ENCODE measurements at places on chromosomes 5 and 9. TPM values are rescaled to one million over a fixed set of nuclear protein-coding genes. Genes with fewer than 3 reads are reported as not detected.

Gene LHFPL2
- 2.2 TPM for total RNA-seq

Gene BTNL8
- not detected for total RNA-seq

Gene MARCHF11
- total RNA-seq: not detected

Gene MRPL41
- total RNA-seq: 48.6 TPM

Gene GDF9
- 0.26 TPM for total RNA-seq

DNA sequence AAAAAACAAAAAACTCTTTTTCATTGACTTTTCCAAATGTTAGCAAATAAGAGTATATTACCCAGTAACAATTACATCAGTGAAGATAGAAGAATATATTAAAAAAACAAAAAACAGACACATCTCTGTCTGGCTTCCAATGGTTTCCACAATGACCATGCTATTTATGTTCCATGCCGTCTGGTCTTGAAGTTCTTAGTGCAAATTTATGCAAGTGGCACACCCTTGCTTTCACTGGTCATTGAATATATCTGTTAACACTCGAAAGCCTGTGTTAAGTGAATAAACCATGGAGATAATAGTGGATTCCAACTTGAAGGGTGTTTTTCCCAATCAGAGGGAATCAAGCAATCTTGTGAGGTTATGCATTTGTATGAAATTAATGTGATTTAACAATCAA, 291.9 kb downstream of the KCTD16 start:
- no peak overlapping the region for H3K4me3 ChIP-seq
- no peaks in the 10 kb centered on the region for H3K27me3 ChIP-seq

DNA sequence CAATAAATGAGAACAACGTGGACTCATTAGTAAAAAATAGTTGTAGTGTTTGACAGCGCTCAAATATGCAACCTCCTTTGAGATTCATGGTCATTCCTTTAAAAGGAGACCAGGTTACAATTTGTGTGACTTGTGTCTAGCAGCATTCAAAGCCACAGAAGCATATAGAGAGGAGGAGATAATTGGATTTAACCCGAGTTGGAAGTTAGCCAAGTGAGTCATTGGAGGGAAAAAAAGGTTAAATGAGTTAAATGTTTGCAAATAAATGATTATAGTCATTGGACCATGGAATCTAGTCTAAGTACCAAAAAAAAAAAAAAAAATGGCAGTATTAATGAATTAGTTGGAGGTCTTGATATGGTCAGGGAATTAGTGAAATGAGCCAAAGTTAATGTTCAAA, 90.9 kb downstream of the ITGA1 start:
- H3K27me3 ChIP-seq: no peaks in the 10 kb centered on the region
- DNase-seq: no peak

DNA sequence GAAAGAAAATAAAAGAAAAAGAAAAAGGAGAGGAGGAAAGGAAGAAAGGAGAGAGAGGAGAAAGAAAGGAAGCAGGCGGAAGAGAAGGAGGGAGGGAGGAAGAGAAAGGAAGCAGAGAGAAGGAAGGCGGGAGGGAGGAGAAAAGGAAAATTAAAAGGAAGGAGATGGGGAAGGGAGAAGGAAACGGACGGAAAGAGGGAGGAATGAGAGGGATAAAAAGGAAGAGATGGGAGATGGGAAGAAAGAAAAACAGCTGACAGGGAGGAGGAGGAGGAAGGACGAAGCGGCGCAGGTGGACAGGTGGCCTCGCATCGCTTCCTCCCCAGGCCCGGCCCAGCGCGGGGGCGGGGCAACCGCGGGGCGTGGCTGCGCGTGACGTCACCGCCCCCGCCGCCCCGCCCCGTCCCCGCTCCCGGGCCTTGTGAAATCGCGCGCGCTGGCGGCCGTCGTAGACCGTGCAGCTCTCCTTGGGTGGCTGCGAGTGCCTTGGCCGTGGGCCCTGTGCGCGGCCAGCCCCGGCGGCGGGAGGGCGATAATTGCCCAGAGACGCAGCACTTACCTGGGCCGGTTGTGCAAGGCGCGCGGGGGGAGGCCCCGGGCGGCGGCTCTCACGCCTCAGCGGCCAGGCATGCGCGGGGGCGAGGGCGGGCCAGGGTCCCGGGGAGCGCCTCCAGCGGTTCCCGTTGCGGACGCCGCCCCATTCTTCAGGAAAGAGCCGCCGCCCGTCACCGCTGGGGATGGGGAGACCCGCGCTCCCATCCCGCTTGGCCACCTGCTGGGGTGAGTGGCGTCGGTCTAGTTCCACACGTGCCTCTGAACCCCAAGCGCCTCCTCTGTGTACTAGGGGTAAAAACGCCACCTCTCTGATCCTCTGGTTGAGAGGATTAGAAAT, 49.6 kb upstream of the FOXE1 start:
- peak; percentile 12 for DNase-seq
- peaks cover 47% of the 10 kb centered on the region for H3K27me3 ChIP-seq
- no peaks in the 10 kb centered on the region for H3K36me3 ChIP-seq
- peak overlapping the region; percentile 46 for H3K27ac ChIP-seq
- H3K4me1 ChIP-seq: peaks cover 33% of the 10 kb centered on the region

DNA sequence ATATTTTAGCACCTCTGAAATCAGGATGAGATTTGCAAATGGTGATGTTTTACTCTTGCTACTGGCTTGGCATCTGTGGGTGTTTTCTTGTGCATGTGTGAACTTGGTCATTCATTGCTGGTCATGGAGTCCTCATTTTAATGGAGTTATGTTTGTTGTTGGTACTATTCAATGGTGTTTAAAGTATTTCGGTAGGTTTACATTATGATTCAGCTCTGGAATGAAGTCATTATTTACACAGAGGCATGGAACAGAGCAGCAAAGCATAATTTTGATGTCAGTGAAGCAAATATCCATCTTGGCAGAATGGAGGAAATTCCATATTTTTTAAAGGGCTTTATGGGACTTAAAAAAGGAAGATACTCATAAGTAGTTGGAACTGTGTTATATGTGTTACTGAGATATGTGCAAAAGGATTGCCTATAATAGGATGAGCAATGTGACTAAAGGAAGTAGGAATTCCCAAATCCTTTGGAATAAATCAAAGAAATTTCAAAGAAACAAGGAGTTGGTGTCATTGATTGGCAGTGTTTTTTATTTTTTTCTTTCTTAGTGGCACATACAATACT, 147.4 kb downstream of the ACTBL2 start:
- H3K27ac ChIP-seq: no peak overlapping the region
- DNase-seq: no peak
- no peaks in the 10 kb centered on the region for H3K27me3 ChIP-seq
- H3K4me1 ChIP-seq: no peaks in the 10 kb centered on the region
- H3K4me3 ChIP-seq: no peak overlapping the region

DNA sequence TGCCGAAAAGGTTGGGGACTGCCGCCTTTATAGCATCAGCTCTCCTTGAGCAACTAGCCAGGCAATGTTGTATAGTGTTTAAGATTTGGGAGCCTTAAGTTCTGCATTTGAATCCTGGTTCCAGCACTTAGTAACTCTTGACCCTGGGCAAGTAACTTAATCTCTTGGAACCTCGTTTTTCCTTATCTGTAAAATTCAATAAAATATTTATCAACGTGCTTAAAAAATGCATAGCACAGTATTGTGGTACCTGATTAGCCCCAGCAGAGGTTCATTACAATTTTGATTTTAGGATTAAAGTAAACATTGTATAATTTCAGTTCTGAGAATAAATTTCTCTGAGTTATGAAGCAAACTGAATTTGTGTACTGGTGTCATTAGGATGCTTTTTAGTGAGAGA, 66.4 kb downstream of the ZSWIM6 start:
- H3K4me1 ChIP-seq: peaks cover 22% of the 10 kb centered on the region
- H3K27me3 ChIP-seq: no peaks in the 10 kb centered on the region
- no peak for DNase-seq
- H3K4me3 ChIP-seq: no peak overlapping the region

GRCh38 chr9:121778252-121779225, 127.1 kb downstream of the DAB2IP start:
- DNase-seq: no peak
- no peak overlapping the region for H3K4me3 ChIP-seq
- peaks cover 53% of the 10 kb centered on the region for H3K36me3 ChIP-seq
- H3K4me1 ChIP-seq: no peaks in the 10 kb centered on the region
- H3K27me3 ChIP-seq: no peaks in the 10 kb centered on the region
- H3K27ac ChIP-seq: peak overlapping the region; percentile 18

DNA sequence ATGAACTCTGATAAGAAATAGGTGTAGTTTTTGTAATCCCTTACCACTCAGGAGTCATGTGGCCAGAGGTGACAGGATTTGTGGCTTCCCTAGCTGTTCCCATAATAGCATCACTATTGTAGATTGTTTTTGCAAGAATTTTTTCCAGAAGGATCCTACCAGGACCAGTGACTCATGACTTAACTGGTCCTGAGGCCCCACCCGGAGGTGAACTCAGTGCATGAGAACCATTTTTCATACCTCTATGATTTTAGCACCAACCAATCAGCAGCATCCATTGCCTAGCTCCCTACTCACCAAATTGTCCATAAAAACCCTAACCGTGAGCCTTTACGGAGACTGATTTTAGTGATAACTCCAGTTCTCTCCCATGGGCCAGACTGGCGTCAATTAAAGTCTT, 484.8 kb downstream of the PSAT1 start:
- no peak for DNase-seq
- no peak overlapping the region for H3K27ac ChIP-seq
- H3K4me3 ChIP-seq: no peak overlapping the region
- H3K4me1 ChIP-seq: no peaks in the 10 kb centered on the region
- H3K36me3 ChIP-seq: no peaks in the 10 kb centered on the region

- H3K27me3 ChIP-seq: no peaks in the 10 kb centered on the region
- H3K36me3 ChIP-seq: no peaks in the 10 kb centered on the region
Observed at GRCh38 chr5:169636477-169637084, 494 bp upstream of the DOCK2 start.

DNA sequence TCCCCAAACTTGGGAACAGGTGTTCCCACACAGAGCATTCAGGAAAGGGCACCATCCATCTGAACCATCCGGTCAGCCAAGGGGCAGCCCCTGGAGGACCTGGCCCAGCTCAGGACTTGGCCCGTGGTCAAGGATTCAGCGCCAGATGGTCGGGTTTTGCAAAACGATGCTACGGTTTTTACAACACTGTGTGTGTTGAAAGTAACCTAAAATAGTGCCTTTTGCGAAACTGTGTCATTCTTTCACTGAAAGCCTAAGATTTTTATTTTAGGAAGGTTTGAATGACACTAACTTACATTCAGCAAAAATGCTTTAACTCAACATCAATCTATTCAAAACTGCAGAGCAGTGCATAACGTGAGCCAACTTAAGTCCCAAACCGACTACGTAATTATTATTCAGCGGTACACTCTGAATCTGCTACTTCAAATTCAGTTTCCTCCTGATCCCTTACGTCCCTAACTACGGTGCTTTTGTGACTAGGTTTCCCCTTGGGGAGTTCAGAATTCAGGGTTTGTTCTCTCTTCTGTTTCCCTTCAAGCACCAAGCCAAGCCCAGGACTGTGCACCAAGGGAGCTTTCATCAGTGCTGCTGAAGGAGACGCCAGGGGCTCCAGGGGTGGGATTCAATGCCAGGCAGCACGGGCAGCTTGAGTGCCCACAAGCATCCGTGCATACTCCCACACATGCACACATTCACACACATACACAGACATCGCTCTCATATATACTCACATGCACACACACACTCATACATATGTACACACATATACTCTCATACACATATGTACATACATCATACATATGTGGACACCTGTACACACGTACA, 25.8 kb downstream of the LPCAT1 start:
- no peaks in the 10 kb centered on the region for H3K36me3 ChIP-seq
- peaks cover 38% of the 10 kb centered on the region for H3K4me1 ChIP-seq
- DNase-seq: no peak
- no peaks in the 10 kb centered on the region for H3K27me3 ChIP-seq
- no peak overlapping the region for H3K27ac ChIP-seq
- no peak overlapping the region for H3K4me3 ChIP-seq
